Cortex of kidney (tissue), 1 donor: ENCODE measurements at places on chromosomes 7 and 10.

- no peak for DNase-seq
Measured at GRCh38 chr10:20740120-20740519, 157.0 kb downstream of the NEBL start.

DNA sequence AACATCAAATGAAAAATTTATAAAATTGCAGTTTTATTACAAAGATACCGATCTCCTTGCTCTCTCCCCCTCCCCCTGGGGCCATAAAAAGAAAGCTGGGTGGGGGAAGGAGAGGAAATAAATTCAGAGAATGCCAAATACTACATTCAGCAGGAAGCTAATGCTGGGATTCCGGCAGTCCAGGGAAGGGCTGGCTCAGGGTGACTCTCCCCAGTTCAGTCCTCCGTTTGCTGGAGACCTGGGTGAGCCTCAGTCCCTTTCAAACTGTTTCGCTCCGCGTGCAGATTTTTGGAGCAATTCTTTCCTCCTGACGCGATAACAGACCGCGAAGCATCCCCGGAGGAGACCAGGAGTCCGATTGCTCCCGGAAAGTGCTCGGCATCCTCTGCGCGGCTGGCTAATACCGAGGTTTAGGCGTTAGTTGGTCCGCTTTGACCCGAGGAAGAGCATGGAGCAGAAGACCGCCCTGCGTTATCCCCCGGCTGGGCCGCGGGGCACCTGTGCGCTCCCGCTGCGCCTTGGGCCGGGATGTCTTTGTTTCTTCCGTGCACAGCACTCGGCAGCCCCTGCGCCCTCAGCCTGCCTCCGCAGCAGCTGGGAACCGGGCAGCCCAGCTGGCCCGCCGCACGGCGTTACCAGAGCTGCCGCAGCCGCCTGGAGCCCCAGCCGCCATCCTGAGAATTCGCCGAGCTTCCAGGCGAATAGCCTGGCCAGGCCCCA, 3.9 kb upstream of the HOXA2 start:
- no peak for DNase-seq

- no peak for DNase-seq
Measured at GRCh38 chr10:97684866-97685394, 2.1 kb downstream of the AVPI1 start.

DNA sequence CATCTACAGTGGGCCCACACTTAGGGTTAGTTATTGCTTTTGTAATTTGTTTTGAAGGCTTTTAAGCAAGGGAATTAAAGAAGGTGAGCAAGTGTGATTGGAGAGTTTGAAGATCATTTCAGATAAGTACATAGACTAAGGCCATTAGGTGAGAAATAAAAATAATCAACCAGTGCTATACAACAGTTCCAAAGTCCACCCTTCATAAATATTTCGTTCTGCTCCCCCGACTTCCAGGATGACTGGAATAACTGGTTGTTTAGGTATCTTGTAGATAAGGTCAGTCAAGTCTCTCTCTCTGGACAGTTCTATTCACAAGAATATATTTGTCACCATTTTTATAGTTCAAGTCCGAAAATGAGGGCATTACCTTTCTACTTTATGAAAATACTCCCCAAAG, 98.0 kb upstream of the MBL2 start:
- DNase-seq = no peak

- DNase-seq = no peak
Measured at GRCh38 chr10:29534590-29534989, 100.2 kb downstream of the SVIL start.

- DNase-seq = no peak
Measured at GRCh38 chr10:103854265-103854685, 1.1 kb downstream of the SH3PXD2A start.

DNA sequence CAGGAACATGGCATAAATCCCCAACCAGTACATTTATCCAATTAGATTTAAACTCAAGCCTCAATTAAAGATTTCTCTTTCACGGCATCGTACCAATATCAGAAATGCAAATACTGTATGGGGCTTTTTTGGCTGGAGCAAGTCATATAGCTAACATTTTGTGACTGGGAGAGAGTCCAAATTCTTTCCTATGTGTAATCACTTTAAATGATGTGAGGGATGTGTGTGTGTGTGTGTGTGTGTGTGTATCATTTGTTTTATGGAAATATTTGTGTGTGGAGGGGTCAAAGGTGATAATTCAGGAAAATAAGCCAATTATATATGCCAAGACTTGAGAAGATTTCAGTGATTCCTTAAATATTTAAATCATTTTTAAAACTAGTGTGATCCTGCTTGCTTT, 196.6 kb downstream of the TRIL start:
- DNase-seq = no peak

GRCh38 chr10:3825244-3825643, 40.2 kb upstream of the KLF6 start:
- DNase-seq = no peak

DNA sequence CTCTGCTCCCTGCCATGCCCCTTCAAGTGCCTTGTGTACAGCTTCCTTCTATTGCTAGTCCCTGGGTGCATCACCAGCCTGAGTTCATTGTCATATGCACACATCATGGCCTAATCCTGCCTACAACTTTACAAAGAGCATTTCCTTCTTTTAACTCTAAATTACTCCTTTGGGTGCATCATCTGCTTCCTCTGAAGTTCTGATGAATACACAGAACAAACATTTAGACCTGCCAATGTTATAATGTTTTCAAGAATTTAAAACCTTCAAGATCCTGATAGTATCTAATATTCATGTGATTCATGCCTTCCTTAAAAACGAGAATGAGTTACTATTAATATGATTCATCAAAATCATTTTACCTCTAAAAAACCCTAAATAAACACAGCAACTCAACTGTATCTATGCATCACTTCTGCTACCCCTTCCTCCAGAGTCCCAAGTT, 357.1 kb downstream of the MAGI2 start:
- no peak for DNase-seq

- no peak for DNase-seq
Measured at GRCh38 chr7:27921081-27921836, 181.3 kb downstream of the TAX1BP1 start.

- DNase-seq = no peak
Measured at GRCh38 chr7:50826371-50827172, 43.9 kb upstream of the GRB10 start.

GRCh38 chr10:72679838-72680241, 12.1 kb upstream of the MCU start:
- DNase-seq = no peak
